ENCODE measurements at places on chromosomes 1 and 21.

GRCh38 chr21:46295996-46296752 lies 10.0 kb downstream of the YBEY start:
- DNase-seq: peak; percentile 69

DNA sequence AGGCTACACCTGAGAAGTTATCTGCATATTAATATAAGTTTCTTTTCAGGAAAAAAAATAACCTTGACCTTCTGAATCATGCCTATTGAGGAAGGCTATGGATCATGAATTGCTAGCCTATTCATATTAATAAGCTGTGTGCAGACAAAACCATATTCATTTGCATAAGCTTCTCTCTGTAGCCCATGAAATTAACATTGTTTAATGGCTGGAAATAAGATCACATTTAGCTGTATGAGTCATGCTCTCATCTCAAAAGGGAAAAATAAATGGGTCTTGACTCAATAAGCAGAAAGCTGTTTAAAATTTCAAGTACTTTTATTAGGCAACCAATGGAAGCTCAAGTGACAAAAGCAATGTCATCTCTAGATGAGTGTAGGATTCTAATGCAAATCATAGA lies 330.0 kb upstream of the DEPDC1 start:
- DNase-seq: no peak

- DNase-seq: no peak
Measured at GRCh38 chr1:942864-943533, 16.1 kb downstream of the NOC2L start.

- DNase-seq: no peak
Measured at GRCh38 chr1:55276671-55277376, 61.7 kb upstream of the USP24 start.

GRCh38 chr21:38448671-38449385 lies 49.4 kb downstream of the ERG start:
- no peak for DNase-seq

- no peak for DNase-seq
Measured at GRCh38 chr1:223209293-223209898, 66.3 kb upstream of the TLR5 start.

- DNase-seq: no peak
Measured at GRCh38 chr1:75796376-75797272, at the start of gene MSH4. TSS of gene MSH4 (plus strand) at chr1:75796882. CDS start at chr1:75796986, 104 bp downstream.

GRCh38 chr1:43453442-43454269 lies at the start of gene HYI:
TSS of gene HYI (minus strand) at chr1:43453931. CDS start at chr1:43453793, 138 bp downstream.
- peak; percentile 58 for DNase-seq

DNA sequence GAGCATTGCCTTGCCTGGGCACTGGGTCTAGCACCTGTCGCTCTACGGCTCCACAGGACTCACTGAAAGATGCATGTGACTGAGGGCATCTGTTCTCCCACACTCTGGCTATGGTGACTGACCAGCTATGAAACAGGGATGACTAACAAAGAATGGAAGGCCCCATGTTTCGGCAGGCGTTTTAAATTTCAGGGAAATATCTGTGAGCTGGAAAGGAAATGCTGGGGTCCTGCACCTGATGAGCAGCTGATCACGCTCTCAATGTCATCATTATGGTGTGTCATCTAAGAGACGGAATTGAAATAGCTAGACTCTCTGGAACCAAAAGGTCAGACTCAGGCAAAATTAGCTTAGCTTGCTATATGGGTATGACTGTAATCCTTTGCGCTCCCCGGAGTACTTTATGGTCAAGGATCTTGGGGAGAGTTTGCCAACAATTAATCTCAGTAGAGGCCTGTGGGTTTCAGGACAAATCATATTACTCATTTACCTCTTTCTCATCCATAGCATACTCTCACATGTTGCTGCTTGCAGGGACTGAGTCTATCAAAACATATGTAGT lies 24.5 kb upstream of the PALMD start:
- DNase-seq: no peak

GRCh38 chr1:246622035-246622652 lies 55.9 kb downstream of the CNST start:
- no peak for DNase-seq

GRCh38 chr1:32684167-32684811 lies 18.3 kb downstream of the SYNC start:
- DNase-seq: no peak

- DNase-seq: no peak
Measured at GRCh38 chr1:46802081-46802480, 3.2 kb downstream of the CYP4B1 start.

GRCh38 chr1:83671586-83671985 lies 327.3 kb downstream of the TTLL7 start:
- no peak for DNase-seq

DNA sequence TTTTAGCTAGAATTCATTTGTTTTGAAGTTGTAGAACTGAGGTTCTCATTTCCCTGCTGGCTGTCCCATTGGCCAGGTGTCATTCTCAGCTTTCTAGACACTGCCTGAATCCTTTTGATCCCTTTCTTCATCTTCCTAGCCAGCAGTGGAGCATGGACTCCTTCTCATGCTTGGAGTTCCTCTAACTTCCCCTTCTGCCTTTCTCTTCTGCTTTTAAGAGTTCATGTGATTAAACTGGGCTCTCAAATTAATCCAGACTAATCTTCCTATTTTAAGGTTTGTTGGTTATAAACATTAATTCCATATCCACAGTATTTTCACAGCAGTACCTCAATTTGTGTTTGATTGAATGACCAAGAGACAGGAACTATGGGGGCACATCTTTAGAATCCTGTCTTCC lies 52.3 kb downstream of the ADAMTS5 start:
- DNase-seq: no peak

- DNase-seq: peak; percentile 43
Measured at GRCh38 chr1:1540090-1540817, at the start of gene TMEM240. TSS of gene TMEM240 (minus strand) at chr1:1540624. CDS start at chr1:1540346, 278 bp downstream.

- no peak for DNase-seq
Measured at GRCh38 chr1:198519639-198520501, 20.6 kb downstream of the ATP6V1G3 start.

- DNase-seq: no peak
Measured at GRCh38 chr1:51281807-51282206, 45.7 kb downstream of the RNF11 start.

- no peak for DNase-seq
Measured at GRCh38 chr21:34617753-34618339, 2.9 kb upstream of the RCAN1 start.

DNA sequence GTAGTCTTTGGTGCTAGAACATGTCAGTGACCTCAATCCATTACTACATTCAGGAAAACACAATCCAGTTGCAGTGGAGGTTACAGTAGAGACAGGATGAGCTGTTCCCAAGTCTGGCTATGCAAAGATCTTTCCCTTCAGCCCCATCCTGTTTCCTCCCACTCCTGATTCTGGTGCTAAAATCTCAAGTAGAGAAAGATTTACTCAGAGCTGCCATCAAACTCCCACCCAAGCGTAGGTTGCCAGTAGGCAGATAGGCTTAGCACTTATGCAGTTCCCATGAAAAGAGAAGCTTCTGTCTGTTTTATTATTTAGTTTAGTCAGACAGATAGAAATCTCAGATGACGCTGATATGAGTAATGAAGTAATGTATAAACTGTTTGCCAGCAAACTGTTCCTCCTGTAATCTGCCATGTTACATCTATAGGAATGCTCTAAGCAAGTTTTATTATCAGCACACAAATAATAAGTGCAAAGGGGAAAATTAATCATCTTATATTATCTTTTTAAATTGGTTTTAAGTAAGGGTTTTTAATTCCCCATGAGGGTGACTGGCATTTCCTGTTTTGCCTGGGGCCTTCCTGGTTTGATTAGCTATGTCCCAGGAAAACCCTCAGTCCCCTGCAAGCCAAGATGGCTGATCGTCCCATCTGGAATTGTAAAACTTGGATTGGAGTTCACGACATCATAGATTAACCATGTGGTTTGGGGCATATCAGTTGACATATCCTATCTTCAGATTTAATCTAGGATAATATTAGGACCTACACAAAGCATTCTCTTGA lies 188.3 kb upstream of the PALMD start:
- no peak for DNase-seq

- DNase-seq: peak; percentile 34
Measured at GRCh38 chr1:225897595-225898514, 8.9 kb upstream of the LEFTY1 start.

DNA sequence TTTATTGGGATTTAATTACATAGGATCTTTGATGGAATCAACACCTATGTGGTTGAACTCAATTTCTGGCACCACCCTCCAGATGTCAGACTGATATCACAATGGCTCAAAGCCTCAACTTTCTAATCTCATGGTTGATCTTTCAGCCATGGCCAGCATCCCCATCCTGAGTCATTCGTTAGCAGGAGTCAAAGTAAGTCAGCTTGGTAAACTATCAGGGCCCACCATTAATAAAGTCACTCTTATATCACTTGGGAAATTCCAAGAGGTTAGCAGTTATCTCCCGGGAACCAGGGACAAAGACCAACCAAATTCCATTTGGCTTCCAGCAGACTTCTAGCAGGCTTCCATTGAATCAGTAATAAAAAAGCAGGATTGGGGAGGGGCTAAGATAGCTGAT lies 50.7 kb upstream of the TNFSF4 start:
- no peak for DNase-seq

DNA sequence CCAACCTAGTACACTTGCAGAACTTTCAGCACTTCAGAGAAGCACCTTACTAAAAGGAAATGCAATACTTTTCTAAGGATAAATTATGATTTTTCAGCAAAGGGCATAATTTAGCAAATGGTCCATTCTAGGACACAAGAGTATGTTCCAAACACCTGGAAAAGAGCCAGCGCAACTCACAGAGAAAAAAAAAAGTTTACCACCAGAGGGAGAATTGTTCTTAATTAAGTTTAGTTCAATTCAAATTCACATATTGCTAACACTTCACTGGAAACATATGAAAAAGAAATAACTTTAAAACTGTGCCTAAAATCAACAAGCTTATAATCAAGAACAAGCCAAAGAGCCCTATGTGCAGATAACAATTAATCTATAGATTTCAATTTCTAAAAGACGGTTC lies 338.1 kb downstream of the SEC16B start:
- no peak for DNase-seq

GRCh38 chr21:45507523-45507875 lies 34.7 kb downstream of the SLC19A1 start:
- DNase-seq: no peak

DNA sequence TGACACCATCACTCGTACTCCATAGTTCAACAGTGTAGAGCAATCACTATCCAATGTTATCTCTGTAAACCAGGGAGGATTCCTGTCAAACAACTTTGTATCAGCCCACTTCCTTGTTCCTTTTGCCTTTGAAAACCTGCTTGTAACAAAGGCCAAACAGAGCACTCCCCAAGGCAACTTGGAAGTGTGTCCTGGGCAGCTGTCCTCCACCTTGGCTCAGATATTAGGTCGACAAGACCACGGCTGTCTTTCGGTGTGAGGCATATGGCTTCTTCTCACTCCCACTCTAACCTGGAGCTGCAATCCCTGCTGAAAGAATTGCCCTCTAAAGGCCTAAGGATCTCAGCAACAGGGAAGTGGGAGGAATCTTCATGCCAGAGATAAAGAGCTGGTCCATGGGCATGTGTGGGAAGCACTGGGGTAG lies 66.7 kb downstream of the ITPKB start:
- no peak for DNase-seq

GRCh38 chr21:39775816-39776215 lies 30.8 kb downstream of the IGSF5 start:
- no peak for DNase-seq

DNA sequence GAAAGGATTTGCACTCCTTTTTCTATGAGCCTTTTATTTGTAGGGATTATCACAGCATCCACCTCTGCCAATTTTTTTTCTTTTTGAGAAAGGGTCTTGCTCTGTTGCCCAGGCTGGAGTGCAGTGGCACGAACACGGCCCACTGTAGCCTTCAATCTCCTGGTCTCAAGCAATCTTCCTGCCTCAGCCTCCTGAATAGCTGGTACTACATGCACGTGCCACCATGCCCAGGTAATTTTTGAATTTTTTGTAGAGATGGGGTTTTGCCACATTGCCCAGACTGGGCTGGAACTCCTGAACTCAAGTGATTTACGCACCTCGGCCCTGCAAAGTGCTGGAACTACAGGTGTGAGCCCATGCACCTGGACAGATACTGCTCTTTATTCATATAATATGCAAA lies 2.1 kb downstream of the SAMSN1 start:
- no peak for DNase-seq

GRCh38 chr1:186231861-186232436 lies 143.1 kb downstream of the TPR start:
- no peak for DNase-seq

GRCh38 chr1:91020967-91021685 lies 709 bp downstream of the ZNF644 start:
- peak; percentile 66 for DNase-seq

DNA sequence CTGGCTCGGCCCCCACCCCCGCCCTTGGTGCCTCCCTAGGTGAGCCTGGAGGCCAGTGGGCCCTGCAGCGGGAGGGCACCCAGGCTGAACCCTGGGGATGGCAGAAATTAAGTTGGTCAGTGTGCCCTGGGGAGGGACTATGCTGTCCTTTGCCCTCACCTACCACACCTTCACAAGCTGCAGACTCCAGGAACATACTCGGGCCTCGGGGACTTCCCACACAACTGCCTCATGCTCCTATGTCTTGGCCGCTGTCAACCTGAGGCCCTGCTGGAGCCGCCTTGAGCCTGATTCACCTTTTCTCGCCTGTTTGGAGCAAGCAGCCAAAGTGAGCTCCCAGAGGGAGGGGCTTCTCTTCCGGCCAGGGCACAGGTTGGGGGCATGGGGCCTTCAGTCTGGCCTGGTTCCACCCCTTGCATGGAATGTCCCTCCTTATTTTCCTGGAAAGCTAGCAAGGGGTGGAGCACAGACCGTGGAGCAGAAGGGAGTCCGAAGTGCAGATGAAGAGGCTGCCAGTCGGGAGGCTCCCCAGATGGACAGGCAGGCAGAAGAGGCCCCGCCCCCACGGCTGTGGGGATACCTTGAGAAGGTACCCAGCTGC lies 24.7 kb downstream of the KNCN start:
- no peak for DNase-seq

GRCh38 chr1:5691795-5692509 lies 300.3 kb downstream of the NPHP4 start:
- no peak for DNase-seq

DNA sequence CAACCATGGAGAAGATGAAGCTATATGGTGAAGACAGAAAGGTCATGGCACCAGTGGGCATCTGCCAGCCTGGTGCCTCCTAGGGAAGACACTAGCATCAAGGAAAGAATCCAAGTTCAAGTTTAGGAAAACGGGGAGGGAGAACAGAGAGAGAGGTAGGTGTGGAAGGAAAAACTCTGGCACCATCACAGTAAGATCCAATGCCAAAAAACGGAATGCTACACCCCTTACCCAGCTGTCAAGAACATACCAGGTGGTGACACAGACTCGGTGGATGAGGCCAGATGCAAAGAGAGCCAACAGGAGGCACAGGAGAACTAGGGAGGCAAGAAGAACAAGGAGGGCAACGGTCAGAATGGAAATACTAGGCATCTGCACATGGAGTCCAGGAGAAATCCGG lies 3.6 kb downstream of the KRTCAP2 start:
- DNase-seq: no peak

- DNase-seq: no peak
Measured at GRCh38 chr1:194394676-194395075, 1208.3 kb upstream of the B3GALT2 start.

DNA sequence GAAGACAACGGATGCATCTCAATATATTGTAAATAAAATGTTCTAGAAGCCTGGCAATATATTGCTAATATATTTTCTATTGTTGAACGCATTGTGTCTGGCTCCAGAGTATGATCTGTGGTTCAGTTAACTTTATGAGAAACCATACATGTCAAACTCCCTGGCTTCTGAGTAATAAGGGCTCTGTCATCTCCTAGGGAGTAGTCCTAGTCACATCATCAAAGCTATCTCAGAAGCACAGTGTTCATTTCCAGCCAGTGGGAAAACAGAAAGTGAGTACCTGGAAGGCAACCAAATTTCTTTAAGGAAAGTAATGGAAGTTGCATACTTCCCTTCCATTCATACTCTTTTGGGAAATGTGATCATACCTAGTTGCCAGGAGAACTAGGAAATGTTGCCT lies 27.0 kb upstream of the ST6GALNAC5 start:
- no peak for DNase-seq
